GM12878 (cell line): ENCODE measurements at places on chromosomes 4 and X. TPM values are rescaled to one million over a fixed set of nuclear protein-coding genes. Genes with fewer than 3 reads are reported as not detected.

The WNK3 gene
- 0.05 and 0.15 TPM in 2 replicates for total RNA-seq

The XPNPEP2 gene
- 0.21 and 0.27 TPM in 2 replicates for total RNA-seq

The MAGEB17 gene
- 0.21 TPM in 1 of 2 replicates, not detected in the other for total RNA-seq

DNA sequence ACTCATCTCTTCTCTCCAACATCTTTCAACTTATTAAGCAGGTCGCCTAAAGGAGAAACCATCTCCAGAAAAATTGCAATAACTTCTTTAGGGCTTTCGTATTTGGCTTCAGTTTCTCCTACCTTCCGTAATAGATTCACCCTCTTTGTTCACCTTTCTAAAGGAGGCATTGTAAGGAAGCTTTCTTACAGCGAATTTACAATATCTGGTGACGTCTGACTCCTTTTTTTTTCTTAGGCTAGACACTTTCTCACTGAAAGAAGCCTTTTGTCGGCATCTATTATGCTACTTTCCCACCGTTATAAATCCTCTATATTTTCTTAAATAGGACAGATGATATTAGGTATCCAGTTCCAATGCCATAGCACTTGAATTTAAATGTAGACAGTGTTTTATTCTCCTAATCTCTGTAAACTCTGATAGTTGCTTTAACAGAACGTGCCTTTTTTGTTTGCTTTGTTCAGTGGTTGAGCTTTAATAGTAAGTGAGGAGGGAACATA lies 302.4 kb downstream of the IL1RAPL1 start:
- no peak for DNase-seq

GRCh38 chr4:166895771-166896170 lies 338.5 kb downstream of the SPOCK3 start:
- no peak for DNase-seq

GRCh38 chrX:110804446-110804845 lies 8.8 kb upstream of the CHRDL1 start:
- DNase-seq = no peak

DNA sequence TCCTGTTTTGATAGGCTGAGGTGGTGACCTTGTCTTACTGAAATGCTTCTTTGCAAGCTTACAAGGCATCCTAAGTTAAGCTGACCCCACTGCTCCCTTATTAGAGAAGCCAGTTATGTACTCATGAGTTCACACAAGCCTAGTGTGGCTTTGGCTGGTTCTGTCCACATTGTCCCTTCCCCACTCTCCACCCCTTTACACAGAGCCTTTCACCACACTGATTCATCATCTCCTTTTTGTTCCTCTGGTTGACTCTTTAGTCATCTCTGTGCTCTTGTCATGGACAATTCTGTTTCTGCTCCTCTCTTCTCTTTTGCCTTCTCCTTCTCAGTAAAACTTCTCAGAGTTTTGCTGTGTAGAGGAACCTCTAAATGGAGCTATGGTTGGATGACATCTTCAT lies 4.9 kb downstream of the CHRNA9 start:
- DNase-seq = no peak

DNA sequence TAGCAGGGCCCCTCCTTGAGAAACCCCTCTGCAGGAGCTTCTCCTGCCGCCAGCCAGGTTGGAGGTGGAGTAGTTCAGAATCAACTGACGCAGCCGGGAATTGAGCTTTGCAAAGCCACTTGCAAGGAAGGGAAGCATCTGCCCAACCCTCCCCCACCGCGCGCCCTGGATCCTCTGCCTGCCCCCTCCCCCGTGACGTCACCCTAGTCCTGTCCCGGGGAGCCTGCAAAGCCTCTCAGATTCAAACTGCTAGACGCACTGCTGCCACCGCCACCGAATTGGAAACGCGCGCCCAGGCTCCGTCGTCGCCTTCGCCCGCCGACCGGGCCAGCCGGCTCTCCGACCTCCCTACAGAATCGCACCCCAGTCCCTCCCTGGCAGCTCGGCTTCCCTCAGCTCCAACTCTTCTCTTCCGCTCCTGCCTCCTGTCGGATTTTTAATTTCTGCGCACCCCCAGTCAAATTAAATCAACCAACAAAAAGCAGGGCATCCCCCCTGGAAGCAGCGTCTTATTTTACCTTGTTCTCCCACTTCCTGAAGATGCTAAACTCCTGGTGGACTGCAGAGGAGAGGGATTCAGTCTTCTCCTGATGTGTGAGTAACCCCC lies 3.8 kb downstream of the SLITRK2 start:
- DNase-seq = no peak

GRCh38 chrX:97367125-97367524 lies 483.4 kb downstream of the RPA4 start:
- DNase-seq = no peak
